ENCODE measurements at places on chromosomes 1 and 21.

DNA sequence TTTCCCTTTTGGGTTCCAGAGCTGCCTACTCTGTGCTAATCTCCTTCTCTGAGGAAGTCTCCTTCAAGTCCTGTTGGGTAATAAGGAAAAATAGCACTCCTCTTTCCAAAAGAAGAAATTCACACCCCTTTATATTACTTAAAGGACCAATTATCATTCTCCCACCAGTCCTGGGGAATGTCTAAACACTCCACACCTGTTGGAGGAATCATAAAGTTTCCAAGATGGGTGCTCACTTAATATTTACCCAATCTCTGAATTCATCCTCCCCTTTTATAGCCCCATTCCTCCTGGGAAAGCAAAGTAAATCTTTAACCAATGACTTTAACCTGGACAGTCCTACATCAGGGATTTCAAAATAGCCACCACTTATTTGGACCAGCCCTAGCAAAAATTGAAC, 873.1 kb downstream of the KCNT2 start:
- no peak for DNase-seq

DNA sequence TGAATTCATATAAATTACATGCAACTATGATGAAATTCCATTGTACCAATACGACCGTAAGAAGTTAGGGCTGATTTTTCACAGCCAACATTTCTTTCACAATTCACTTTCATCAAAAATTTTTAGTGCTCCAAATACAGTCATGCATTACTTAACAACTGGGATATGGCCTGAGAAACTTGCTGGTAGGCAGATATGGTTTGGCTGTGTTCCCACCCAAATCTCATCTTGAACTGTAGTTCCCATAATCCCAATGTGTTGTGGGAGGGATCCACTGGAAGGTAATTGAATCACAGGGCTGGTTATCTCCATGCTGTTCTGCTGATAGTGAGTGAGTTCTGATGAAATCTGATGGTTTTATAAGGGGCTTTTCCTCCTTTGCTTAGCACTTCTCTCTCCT, 244.4 kb downstream of the AKT3 start:
- peak; percentile 46 for DNase-seq

GRCh38 chr1:237013608-237014007, 9.4 kb upstream of the MT1HL1 start:
- no peak for DNase-seq

DNA sequence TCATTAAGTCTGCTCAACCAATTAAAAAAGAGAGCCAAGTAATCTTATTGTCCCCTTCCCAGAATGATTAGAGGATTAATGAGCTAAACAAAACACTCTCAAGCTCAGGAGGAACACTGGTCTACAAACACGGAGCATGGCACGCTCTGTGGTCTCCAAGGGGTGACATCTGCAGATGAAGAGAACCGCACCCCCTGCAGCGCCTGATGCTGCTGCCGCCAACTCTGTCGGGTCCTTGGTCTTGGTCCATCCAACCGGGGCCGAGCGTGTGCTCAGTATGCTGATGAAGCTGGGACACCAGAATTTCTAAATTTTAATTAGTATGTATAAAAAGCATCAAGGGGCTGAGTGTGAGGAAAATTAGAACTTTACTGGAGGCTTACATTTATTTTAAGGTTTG, 82.7 kb downstream of the LPAR3 start:
- DNase-seq: no peak

DNA sequence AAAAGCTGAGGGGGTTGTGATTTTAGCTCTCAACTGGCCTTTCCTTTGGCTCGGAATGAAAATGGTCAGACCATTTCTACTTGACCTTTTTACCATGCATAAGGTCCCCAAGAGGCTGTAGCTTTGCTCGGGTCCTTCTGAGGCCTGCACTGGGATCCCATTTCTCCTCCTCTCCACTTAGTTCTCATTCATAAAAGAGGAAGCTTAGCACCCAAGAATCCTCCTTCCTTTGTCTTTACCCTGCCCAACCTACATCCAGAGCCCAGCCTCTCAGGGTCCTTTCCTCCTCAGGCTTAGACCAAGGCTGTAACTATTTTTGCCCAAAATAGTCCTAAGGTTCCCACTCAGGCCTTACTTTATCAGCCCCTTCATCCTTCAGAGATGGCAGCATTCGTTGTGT, 6.0 kb upstream of the SLC27A3 start:
- DNase-seq: no peak

GRCh38 chr1:3659093-3659492, 6.8 kb downstream of the TP73 start:
- DNase-seq: no peak

DNA sequence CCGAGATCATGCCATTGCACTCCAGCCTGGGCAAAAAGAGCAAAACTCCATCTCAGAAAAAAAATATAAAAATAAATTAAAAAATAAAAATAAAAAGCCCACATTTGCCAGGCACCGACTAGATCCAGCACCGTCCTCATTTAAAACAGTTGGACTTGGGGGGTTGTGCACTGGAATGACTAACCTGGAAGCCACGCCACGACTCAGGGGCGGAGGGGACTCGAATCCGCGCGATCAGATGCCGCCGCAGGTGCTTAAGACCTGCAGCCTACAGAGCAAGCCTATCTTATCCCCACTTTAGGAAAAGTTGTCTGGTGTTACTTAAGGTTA, 38.5 kb downstream of the ZBTB8OS start:
- no peak for DNase-seq

- peak; percentile 24 for DNase-seq
Measured at GRCh38 chr1:226637147-226637935, 88.8 kb downstream of the STUM start.

GRCh38 chr1:222251847-222252246, 296.1 kb downstream of the HHIPL2 start:
- no peak for DNase-seq

DNA sequence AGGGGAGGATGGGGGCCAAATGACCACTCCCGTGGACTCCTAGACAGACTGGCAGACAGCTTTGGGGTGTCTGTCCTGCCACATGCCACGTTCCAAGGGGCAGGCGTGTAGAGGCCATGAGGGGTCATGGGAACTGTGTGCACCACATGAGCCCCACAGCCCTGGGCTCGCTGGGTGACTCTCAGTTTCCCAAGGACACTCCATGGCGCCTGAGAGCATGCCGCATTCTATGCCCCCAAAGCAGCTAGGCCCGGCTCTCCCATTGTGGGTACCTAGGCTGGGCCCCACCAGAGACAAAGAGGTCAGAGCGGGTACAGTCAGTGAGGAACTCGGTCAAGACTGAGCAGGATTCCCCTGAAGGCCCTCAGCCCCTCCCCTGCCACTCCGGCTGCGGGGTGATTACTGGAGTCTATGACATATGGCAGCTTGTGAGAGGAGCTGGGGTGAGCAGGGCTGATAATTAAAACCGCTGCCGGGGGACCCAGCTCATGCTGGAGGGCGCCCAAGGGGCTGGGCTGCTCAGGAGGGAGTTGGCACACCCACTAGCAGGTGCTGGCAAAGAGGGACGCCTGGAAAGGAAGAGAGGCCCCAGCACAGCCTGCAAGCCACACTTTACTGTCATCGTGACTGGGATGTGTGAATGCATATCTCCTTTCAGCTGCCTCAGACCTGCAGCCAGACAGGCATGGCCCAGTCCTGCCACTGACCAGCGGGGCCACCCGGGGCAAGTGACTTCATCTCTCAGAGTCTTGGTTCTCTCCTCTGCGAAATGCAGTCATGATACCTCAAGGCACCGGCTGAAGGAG, 8.4 kb downstream of the LRP8 start:
- DNase-seq: no peak

GRCh38 chr1:162994921-162995320, 74.2 kb upstream of the RGS4 start:
- DNase-seq: peak; percentile 63

GRCh38 chr1:100469578-100469977, 68.4 kb upstream of the GPR88 start:
- no peak for DNase-seq

- DNase-seq: no peak
Measured at GRCh38 chr1:193538003-193538354, 351.6 kb upstream of the B3GALT2 start.

GRCh38 chr1:207811920-207812720, 60.3 kb downstream of the CD46 start:
- DNase-seq: peak; percentile 43

- no peak for DNase-seq
Measured at GRCh38 chr1:228477263-228477662, 9.9 kb upstream of the RNF187 start.

DNA sequence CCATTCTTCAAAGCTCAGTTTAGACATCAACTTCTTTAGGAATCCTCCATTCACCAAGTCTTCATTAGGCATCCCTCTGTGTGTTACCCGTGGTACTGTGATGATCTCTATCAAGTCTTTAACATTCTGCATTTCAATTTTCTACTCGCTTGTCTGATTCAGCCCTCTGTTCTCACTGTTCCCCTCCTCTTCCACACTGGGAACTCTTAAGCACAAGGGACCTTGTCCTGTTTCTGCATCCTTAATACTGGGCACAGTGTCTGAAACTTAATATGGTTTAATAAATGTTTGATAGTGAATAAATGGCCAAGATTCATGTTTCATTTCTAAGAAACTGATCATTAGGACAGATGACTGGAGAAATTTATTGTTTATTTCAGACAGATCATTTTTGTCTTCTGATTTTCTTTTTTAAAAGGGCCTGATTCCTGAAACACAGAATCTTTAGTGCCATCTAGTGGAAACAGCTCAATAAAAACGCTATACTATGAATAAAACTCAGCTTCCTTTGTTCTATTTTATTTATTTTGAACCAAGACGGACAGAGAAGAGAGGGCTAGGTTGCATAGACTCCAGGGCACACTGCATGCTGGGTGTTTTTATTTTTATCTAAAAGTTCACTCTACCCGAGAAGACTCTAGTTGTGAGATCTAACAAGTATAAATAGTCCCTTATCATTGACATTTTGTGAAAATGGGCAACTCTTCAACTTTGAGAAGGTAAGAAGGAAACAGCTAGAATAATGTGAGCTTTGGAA, 7.0 kb upstream of the TRIM45 start:
- DNase-seq: peak; percentile 58

GRCh38 chr1:109472779-109473178, 6.4 kb downstream of the SYPL2 start:
- DNase-seq: no peak

GRCh38 chr1:34144766-34145165, 20.3 kb downstream of the CSMD2 start:
- no peak for DNase-seq

GRCh38 chr1:235067396-235068157, 61.1 kb downstream of the TOMM20 start:
- DNase-seq: peak; percentile 100

- DNase-seq: peak; percentile 27
Measured at GRCh38 chr1:99539131-99539530, 106.8 kb upstream of the PALMD start.

- no peak for DNase-seq
Measured at GRCh38 chr1:39655578-39656268, 16.2 kb downstream of the NT5C1A start.

DNA sequence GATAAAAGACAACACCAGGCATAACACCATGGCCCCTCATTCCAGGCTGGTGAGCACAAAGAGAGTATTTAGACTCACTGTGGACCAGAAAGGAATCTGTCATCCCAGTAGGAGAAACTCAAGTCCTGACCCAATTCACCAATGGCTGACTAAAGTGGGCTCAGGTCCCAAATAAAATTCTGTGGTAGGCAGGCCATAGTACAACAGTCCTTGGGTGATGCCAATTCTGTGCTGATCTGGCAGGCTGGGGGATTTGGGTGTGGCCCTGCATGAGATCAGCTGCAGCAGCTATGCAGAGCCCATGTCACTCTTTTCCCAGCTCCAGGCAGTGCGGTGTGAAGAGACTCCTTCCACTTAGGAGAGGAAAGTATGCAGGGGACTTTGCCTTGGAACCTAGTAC, 245.1 kb downstream of the LBR start:
- DNase-seq: no peak

DNA sequence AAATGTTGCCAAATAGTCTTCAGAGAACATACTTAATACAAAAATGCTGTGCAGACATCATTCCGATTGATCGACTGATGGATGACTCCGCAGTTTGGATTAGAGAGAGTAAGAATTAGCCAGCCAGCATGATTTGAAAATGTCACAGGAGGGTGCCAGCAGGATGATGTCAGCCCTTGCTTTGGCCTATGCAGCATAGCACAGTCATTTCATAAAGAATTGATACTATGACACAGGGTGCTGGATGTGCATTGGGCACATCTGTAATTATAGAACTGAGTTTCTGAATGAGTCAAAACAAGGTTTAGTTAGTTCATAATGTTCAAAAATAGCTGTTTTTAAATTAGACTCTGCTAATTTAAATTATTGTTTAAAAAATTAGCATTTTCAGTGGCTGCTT, 21.6 kb upstream of the TRAF5 start:
- DNase-seq: peak; percentile 48

GRCh38 chr21:35509001-35509704, 460.1 kb upstream of the RUNX1 start:
- peak; percentile 31 for DNase-seq

- DNase-seq: peak; percentile 6
Measured at GRCh38 chr1:211684791-211685190, 9.4 kb upstream of the NEK2 start.

- DNase-seq: no peak
Measured at GRCh38 chr1:47921935-47922415, 75.2 kb downstream of the TRABD2B start.

- DNase-seq: peak; percentile 84
Measured at GRCh38 chr1:200802865-200803512, 64.3 kb downstream of the CAMSAP2 start.

DNA sequence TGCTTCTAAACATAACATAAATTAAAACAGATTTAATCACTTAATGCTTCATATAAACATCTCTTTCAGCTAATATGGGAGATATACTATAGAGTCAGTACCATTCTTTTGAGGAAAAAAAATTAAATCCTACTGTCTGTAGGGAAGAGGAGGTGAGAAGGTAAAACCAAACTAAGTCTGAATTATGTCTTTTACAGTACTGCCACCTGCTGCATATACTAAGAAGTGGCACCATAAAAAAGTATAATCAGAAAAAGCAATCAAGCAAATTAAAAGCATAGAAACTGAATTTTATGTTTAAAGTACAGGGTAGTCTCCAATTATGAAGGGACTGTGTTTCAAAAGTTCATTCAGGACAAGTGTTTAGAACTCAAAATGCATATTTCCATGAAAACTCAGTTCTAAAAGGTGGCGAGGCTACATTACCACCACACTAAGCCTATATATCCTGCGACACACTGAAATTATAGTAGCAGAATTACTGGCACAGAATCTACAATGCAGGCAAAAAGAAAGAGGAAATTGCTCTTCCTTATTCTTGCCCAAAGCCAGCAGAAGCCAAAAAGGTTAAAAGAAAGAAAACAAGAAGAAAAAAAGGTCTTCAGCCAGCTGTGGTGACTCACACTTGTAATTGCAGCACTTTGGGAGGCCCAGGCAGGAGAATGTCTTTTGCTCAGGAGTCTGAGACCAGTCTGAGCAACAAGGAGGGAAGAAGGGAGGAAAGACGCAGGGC, 9.0 kb downstream of the NSL1 start:
- DNase-seq: peak; percentile 52

- DNase-seq: peak; percentile 30
Measured at GRCh38 chr1:163912170-163912884, 590.6 kb downstream of the NUF2 start.

DNA sequence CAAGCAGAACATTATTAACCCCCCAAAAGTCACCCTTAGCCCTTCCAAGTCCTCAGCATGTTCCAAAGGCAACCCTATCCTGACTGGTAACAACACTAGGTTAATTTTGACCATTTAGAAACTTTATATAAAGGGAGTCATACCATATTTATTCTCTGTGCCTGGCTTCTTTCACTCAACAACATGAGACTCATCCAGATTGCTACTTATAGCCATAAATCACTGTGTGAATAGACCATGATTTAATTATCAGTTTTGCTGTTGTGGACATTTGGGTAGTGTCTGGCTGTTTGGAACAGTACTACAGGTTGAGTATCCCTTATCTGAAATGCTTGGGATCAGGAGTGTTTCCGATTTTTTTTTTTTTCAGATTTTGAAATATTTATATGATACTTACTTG, 252.1 kb downstream of the DISC1 start:
- DNase-seq: no peak
